Lower leg skin (tissue), 4 donors: ENCODE measurements at places on chromosomes 3 and 15.
A peak's percentile ranks its signal among the peaks of the same experiment; 100 is the strongest.

- peak; percentile 52 for DNase-seq
Observed at GRCh38 chr15:98950248-98950647, 57.3 kb downstream of the PGPEP1L start.

DNA sequence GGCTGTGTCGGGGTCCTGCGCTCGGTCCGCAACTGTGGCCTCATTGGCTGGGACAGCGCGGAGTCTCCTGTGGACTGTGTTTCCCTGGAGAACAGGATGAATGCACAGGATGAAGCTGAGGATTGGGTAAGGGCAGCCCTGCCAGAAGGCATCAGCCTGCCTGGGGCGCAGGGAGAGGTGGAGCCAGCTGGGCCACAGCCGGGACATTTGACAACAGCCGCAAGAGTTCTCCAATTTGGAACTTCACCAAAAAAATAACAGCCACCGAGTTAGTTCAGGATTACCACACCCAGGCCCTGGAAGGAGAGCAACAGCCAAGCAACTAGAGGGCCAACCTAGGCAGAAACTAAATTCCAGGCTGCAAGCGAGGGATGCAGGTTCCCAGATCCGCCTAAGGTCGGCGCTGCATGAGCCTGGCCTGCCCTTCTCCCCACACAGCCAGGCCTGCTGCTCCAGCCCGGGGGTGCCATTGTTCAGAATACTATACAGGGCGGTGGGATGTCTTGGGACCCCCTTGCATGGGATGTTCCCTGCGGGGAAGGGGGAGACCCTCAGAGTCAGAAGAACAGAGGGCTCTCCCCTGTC is 229.3 kb downstream of the OCA2 start:
- no peak for DNase-seq

DNA sequence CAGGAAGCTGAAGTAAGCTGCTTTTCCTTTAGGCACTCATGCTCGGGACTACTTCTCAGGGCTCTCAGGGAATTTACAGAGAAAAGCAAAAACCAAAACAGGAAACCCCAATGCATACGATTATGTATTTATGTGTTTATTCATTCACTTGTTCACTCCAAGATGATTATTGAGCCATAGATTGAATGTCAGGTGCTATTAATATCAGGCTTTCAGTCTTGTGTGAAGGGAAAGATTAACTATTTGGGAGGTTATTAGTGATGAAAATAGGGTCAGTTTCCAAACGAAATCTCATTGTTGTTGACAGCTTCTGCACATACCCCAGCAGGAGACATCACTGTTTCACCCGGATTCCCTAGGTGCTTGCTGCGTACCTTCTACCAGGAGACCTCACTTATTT is 135.8 kb downstream of the NEK11 start:
- DNase-seq, result no peak

DNA sequence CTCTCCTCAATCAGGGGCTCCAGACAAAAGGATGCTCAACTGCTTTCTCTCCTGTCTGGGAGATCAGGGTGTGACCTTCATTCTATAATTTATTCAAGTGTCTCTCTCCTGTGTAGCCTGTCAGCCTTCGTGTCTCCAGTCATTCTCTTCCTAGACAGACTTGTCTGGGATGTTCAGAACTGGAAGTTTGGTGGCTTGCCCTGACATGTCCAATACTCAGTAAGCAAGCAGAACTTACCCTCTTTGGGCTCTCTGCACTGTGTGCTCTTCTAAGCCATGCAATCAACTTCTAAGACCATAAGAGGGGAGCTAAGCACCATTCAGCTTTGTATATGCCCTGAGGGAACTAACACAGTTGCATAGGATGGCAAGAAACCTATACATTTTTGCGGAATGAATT is 14.1 kb downstream of the ACKR2 start:
- DNase-seq, result no peak

DNA sequence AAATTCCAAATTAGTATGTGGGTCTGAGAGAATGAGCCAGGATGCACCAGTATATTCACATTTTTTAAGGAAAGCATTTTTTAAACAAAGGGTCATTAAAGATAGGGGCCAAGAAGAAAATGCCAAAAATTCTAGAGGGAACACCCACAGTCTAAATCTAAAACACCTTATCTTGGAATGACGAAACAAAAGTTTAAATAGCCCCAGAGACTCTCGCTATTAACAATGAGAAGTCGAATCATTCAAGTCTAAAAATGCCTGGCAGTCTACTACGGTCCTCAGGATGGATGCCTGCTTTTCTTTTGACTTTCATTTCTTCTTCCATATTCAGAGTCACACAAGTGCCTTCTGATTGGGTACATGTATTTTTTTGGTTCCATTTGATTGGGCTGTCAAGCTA is 66.3 kb downstream of the SSUH2 start:
- no peak for DNase-seq

- no peak for DNase-seq
Observed at GRCh38 chr3:37227870-37228549, 53.6 kb upstream of the LRRFIP2 start.

- no peak for DNase-seq
Observed at GRCh38 chr3:75042941-75043340, 428.5 kb upstream of the CNTN3 start.

DNA sequence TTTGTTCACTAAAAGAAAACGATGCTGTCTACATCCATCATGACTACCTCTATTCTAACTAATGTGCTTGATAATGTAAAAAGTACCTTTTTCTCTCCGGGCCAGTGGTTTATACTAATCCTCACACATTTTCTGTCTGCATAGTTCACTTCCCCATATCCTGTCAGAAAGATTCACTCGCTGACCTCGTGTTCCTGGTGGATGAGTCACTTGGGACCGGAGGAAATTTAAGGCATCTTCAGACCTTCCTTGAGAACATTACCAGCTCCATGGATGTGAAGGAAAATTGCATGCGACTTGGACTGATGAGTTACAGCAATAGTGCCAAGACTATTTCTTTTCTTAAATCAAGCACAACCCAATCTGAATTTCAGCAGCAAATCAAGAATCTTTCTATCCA is 33.8 kb downstream of the COL6A5 start:
- DNase-seq, result no peak

GRCh38 chr3:17130956-17131355 is 246.2 kb downstream of the PLCL2 start:
- peak; percentile 32 for DNase-seq

GRCh38 chr3:4356220-4356540 is 53.0 kb downstream of the SETMAR start:
- DNase-seq, result no peak

GRCh38 chr3:105904251-105904650 is 35.4 kb upstream of the CBLB start:
- DNase-seq, result no peak

- DNase-seq, result no peak
Observed at GRCh38 chr3:62233065-62233464, 140.3 kb downstream of the FEZF2 start.

DNA sequence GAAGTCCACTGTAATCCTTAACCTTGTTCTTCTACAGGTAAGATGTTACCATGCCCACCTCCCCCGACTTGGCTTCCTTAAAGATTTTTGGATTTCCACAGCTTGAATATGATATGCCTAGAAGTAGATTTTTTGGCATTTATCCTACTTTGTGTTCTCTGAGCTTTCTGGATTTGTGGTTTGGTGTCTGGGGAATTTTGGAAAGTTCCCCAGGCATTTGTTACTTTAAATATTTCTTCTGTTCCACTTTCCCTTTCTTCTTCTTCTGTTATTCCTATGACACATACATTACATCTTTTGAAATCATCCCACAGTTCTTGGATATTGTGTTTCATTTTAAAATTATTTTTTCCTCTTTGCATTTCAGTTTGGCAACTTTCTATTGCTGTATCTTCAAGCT is 122.1 kb upstream of the TMEM108 start:
- no peak for DNase-seq

- DNase-seq, result no peak
Observed at GRCh38 chr3:78048698-78049097, 1008.8 kb downstream of the ROBO2 start.

DNA sequence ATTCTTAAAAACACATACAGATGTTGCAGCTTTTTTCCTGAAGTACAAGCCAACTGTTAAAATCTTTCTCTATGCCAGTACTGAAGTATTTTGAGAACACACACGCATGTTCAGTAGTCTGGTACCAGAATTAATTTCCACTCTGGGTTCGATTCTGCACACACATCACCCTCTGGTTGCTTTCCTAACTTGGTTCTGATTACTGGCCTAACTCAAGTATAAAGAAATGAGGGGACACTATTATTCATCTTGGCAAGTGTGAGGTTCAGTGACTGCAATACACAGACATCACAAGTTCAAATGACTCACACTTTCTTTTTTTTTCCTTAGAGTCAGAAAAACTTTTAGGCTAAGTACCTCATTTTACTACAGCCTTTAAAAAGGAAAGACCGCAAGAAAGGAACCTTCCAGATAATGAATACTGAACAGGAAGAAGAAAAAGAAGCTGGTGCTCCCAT is 37.4 kb upstream of the LDHAL6B start:
- DNase-seq, result no peak

- DNase-seq, result no peak
Observed at GRCh38 chr3:177186306-177186705, 11.0 kb downstream of the TBL1XR1 start.

GRCh38 chr15:63605036-63605435 is 7.8 kb downstream of the FBXL22 start:
- no peak for DNase-seq

DNA sequence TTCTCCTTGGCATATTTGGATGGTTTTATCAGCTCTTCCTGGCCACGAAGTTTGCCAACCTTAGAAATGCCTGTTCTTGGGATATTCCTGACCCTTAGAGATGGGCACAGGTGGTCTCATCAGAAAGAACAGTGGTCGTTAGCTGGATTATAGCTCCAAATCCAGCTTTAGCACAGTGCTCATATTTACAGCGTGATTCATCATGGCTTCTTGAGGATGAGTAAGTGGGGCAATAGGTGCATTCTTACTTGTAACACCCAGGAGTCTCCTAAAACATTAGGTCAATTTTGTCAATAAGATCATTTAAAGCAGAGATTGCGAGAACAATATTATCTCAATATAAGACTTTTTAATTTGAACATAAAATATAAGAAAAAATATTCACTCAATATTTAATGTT is 191.9 kb downstream of the GABRB3 start:
- no peak for DNase-seq

GRCh38 chr3:42148086-42148848 is 57.1 kb downstream of the TRAK1 start:
- no peak for DNase-seq

- no peak for DNase-seq
Observed at GRCh38 chr3:172061724-172062184, 22.4 kb downstream of the FNDC3B start.

- DNase-seq, result no peak
Observed at GRCh38 chr3:143122608-143123352, 3.2 kb downstream of the CHST2 start.

GRCh38 chr3:10150987-10151386 is 9.4 kb downstream of the VHL start:
- no peak for DNase-seq

DNA sequence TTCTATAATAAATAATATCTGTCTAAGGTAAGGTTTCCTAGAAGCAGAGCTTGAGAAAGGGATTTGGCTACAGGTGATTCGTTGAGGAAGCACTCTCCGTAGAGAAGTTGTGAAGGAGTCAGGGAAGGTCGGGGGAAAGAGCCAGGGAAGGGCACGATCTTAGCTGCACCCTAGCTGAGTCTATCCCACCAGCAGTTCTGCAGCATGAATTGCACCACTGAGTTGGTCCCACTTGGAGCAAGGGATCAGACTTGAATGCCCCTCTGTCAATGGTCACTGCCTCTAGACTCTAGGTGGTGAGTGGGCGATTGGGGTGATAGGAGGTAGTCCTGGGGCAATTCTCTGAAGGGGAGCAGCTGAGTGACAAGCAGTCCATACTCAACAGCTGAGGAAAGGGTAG is 13.5 kb downstream of the TMC3 start:
- no peak for DNase-seq

DNA sequence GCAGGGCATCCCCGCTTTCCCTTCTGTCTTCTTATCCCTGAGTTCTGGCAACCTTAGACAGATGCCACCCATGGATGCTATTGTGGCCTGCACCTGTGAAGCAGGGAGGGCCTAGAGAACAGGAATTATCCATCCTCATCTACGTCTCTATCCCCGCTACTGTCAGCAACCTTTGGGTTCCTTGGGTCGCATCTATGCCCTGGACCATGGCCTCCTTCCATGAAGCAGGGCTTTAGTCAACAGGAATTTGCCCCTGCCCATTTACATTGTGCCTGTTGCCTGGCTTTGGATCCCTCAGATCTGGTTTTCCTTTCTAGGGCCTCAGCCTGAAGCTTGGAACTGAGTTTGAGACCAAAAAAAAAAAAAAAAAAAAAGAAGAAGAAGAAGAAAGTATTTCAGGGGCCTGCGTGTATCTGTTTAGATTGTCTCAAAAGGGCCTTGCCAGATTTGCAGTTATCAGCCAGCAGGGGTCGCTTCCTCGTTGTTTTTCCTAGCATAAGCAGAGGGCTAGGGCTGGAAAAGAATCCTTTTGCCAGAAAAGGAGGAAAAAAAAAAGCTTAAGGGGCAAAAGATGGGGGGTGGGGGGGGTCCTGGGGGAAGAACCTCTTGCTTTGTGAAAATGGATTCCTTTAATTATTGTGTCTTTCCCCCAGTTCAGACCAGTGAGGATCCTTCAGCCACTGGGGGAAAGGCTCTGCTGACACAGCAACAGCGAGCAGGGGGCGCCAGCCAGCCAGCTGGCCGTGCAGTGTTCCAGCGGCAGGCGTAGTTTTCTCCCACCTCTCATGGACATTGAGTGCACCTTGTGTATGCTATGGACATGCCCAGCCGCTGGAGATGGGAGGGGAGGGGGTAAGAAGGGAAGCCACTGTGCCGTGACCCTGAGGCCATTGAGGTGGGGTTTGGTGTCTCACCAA is 65.7 kb upstream of the ALDH1L1 start:
- DNase-seq, result no peak

DNA sequence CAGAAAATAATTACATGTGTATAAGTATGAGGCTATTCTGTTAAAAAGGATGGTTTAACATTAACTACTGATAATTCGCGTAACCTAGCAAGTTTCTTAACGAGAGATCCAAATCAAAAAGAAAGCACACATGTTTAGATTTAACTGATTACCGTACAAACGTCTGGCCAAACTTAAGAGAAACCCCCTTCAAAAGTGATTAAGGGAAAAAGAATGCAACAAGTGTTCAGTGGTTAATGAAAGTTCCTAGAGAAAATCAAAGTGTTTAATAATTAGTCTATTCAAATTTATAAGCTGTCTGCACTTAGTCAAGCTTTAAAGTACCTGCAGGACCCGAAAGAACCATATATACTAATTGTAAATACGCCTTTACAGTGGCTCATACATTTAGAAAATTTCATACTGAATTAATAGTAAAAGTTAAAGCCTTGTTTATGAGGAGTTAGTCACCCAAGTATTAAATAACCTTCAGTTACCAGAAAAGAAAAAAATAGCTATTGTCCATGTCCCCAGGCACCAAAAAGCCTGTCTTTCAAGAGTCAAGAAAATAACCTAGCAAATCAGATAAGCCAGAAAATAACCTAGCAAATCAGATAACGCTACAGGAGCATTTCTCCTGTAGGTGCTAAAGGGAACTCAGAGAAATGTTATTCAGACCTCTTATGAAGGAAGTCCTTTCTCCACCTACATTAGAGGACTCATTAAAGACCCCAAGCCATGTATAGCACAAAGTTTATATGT is 34.6 kb downstream of the ZNF589 start:
- no peak for DNase-seq
